Germinal center (tissue), 1 donor: ENCODE measurements at places on chromosomes 2 and 18.

- no peak for DNase-seq
Measured at GRCh38 chr2:24768013-24768412, 25.2 kb downstream of the PTRHD1 start.

- DNase-seq: no peak
Measured at GRCh38 chr2:2812117-2812516, 481.0 kb upstream of the MYT1L start.

DNA sequence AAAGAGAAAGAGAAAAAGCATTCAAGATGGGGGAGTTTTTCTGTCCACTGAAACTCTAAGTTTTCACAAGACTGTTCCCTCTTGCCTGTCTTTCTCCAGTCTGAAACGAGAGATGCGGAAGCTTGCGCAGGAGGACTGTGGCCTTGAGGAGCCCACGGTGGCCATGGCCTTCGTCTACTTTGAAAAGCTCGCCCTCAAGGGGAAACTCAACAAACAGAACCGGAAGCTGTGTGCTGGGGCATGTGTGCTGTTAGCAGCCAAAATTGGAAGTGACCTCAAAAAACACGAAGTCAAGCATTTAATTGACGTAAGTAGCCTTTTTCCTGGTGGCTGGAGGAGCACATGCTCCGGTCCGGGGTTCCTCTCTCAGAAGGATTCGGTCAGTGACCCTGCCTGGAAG, 118.3 kb downstream of the CABLES1 start:
- no peak for DNase-seq

DNA sequence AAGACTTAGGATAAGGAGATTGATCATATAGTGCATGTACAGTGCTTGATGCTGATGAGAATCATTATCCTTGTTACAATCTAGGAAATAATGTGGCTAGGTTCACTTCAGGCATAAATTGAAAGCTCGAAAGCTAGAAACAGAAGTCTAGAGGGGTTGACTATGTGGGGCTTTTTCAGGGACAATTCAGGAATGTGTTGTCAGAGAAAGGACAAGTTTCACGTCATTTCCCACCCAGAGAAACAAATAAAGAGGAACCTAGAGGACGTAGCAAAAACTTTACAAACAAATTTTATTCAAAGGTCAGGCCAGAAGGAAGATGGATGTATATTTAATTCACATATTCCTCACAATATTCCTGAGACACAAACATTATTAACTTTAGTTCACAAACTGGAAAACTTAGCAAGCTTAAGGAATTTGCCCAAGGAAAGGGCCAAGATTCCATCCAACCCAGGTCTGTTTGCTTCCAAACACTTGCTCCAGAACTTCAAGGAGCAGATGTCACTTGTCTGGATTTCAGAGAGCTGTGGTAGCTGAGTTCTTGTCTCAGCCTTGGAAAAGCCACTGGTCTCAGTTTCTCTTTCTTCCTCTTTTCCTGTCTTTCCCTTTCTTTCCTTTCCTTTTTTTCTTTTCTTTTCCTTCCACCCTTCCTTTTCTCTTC, 7.4 kb downstream of the CYRIA start:
- DNase-seq: no peak

DNA sequence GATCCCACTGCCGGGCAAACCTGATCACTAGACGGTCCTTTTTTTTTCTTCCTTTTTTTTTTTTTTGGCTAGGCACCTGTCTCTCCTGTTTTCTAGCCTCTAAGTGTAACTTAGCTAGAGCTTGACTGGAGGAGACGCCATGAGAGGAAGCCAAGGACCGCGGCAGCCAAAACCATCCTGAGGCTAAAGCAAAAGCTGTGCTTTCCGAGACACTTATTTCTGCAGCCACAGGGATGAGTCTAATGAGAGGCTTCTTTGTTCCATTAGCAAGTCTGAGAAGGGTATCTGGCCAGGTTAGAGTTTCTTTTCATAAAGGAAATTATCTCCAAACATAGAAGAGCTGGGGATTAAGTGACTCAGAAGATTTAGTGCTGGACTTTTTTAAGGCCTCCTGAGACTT, 7.3 kb upstream of the CXCR4 start:
- DNase-seq: no peak

DNA sequence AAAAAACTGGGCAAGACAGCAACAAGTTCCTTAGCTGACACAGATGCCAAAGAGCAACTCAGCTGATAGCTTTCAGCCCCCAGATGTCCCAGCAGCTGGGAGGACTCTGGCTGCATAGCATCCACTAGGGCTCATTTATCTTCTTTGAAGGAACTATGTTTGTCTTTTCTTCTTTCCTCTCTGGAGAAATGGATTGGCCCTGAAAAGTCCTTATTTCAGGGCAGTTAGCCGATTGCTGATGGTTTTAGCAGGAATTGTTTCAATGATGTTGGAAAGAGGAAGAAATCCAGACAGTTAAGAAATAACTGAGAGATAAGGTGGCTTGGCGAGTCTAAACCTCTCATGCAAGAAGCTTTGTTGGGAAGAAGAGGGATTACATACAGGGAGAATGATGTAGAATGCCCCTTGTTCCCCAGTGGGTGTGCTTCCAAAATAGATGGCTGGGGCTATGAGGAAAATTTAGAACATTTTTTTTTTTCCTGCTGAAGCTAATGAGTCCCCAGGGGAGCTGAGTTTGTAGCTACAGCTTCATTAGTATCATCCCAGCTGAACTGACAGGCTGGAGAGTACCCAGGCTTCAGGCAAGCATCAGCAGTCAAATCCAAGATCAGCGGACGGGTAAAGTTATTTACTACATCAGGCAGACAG, 33.6 kb upstream of the SERPINE2 start:
- no peak for DNase-seq

GRCh38 chr18:75111760-75112159, 97.2 kb downstream of the PTGR3 start:
- DNase-seq: no peak

DNA sequence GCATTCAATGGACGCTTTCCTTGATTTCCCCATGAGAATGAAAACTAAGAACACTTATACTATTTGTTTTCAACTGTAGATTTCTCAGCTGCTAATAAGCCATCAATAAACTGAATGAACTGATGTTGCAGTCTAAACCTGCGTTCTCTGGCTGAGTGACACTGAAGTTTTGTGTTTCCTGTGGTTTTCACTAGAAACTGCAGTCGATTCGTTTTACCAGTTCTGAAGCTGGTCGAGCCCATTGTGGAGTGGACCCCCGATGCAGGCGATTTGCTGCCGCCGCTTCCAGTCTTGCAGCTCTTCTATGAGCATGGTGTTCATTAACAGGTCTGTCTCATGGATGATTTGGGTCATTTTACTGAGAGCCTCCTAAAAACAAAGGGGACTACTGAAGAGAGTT, 50.6 kb upstream of the STAT1 start:
- DNase-seq: no peak

GRCh38 chr2:18754286-18754685, 164.9 kb upstream of the NT5C1B start:
- DNase-seq: no peak

DNA sequence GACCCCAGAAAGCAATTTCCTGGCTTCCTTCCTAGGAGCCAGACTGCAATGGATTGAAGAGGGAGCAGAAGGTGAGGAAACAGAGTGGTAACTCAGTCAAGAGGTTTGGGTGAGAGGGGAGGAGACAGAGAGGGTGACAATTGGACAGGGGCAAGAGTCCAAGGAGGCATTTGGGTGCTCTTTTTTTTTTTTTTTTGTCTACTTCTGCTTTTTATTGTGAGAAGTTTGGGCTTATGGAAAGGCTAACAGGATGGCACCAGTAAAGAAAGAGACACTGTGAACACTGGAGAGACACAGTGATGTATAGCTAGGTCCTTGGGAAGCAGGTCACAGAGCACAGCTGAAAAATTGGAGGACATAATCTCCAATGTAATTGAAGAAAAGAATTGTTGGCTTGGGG, 25.0 kb downstream of the CYBRD1 start:
- no peak for DNase-seq

GRCh38 chr18:75507636-75508035, 80.1 kb upstream of the SMIM21 start:
- no peak for DNase-seq

DNA sequence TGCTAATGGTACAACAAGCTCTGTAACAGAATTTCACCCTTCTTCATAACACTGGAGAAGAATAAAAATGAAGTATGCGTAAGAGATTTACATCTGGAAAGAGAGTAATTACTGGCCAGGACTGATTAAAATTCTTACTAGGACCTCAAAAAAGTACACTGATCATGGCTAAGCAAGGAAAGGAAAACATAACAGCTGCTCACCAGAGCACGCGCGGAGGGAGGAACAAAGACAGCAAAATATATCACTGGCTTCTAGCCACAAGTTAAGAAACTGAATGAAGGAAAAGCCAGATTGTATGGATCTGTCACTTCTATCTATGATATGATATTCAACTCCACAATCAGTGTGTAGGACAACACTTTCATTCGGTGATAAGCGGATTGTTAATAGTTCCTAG, 15.6 kb upstream of the CYTIP start:
- no peak for DNase-seq

DNA sequence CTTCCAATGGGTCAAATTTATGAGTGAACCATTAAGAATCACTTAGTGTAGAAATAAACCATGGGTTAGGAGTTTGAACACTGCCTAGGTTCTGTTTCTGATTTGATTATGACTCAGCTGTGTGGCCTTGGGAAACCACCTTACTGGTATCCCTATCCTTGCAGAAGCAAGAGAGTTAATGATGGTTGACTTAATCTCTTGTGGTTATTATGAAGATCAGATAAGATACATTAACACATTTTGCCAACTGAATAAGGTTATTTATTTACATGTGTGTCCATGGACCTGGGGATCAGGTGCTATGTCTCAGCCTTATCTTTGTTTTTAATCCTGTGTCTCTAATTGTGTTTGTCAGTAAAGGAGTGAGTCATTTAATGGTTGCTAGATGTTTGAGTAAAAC, 5.4 kb upstream of the KCNJ13 start:
- no peak for DNase-seq

GRCh38 chr2:176129813-176130146, 275 bp downstream of the HOXD8 start:
- DNase-seq: no peak

DNA sequence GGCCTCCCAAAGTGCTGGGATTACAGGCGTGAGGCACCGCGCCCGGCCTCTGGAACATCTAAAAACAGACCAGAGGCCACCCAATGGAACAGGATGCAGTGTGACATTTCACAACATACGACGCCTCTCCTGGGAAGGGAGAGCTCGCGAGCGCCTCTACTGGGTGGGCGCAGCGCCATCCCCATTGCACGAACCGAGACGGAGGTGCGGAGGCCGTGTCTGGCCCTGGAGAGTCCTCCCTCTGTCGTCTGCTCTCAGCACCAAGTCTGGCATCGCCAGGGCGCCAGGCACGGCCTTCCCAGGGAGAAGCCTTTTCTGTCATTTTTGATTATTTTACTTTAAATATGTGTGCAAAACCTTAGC, 9.4 kb upstream of the GBX2 start:
- DNase-seq: peak; percentile 59

- no peak for DNase-seq
Measured at GRCh38 chr2:53998834-53999233, 28.0 kb upstream of the PSME4 start.

GRCh38 chr2:127545796-127546195, 10.3 kb downstream of the MYO7B start:
- DNase-seq: no peak
